ENCODE measurements at places on chromosomes 3 and 15.

DNA sequence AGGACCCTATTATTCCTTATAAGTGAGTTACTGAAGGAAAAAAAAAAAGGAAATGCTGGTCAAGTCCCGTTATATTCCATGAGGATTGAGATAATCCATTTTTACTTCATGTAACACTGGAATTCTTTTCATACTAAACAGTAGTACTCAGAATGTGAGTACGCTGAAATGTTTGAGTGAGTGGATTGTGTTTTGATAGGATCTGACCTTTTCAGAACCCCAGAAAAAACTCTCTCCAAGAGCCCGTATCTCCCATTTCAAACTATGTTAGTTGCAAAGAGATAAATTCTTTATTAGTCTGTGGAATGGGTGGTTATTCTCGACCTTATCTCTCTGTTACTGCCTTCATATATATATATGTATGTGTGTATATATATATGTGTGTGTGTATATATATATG lies 2.5 kb upstream of the LPP start:
- DNase-seq: no peak

DNA sequence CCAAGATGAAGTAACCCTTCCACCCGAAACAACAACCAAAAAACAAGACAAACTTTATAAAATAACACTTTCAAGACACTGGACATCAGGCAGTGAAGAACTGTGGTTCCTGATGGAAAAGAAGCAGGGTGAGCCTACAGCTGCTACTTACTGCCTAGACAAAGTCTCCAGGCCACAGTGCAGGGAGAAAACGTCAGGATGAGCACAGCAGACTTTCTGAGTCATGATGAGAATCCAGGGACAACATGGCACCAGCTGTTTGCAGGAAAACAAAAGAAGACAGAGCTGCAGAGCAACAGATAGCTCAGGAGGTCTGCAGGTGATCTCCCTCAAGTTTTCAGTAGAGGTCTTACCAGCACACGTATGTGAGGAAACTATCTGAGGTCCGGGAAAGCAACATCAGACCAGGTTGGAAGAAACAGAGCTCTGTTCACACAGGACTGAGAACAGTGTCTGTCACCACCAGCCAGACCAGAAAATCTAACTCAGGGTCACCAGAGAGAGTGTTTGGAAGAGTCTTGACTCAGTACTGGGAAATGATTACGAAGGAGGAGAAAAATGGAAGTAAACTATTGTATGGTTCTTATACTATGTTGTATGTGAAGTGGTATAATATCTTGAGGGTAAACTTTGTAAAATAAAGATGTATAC lies 108.9 kb downstream of the ANO10 start:
- DNase-seq: no peak

- no peak for DNase-seq
Observed at GRCh38 chr3:99960941-99961340, 143.3 kb downstream of the CMSS1 start.

- no peak for DNase-seq
Observed at GRCh38 chr15:66897971-66898370, 167.4 kb upstream of the SMAD3 start.

DNA sequence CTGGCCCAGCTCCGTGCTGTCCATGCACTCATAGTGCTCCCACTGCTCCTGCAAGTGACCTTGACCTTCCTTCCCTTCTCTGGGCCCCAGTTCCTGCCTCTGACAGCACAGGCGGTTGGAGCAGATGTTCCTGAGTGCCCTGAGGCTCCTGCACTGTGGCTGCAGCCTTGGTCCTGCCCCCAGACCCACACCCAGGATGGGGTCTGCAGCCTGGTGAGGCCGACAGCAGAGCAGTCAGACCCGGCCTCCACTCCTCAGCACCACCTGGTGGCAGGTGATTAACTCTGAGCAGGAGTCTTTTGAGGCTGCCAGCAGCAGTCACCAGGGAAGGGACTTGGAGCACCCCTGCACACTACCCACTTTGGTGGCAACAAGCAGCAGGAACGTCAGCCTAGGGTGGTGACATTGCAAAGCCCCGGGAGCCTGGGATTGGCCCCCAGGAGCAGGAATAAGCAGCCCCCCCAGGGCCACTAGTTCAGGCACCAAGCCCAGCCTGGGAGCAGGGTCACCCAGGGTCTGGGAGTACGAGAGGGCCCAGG lies 64.6 kb downstream of the CYP11A1 start:
- no peak for DNase-seq

DNA sequence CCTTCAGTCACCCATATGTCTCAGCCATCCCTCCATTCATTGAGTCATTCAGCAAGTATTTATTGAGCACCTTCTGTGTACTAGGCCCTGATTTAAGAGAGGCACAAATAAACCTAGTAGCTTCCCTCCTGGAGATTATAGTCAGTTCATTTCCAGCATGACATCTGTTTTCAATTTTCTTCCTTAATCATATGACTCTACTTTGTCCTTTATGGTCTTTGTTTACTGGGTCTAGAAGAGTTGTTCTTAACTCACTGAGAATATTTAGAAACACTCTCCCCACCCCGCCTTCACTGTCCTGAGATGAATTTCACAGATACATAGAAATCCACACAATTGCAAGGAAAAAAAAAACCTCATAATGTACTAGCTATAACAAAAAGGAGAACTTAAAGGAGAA lies 44.8 kb upstream of the ADAMTS9 start:
- DNase-seq: no peak

GRCh38 chr3:114496021-114496434 lies 202.2 kb downstream of the TIGIT start:
- no peak for DNase-seq

GRCh38 chr3:134013280-134013679 lies 16.4 kb downstream of the SLCO2A1 start:
- DNase-seq: no peak

DNA sequence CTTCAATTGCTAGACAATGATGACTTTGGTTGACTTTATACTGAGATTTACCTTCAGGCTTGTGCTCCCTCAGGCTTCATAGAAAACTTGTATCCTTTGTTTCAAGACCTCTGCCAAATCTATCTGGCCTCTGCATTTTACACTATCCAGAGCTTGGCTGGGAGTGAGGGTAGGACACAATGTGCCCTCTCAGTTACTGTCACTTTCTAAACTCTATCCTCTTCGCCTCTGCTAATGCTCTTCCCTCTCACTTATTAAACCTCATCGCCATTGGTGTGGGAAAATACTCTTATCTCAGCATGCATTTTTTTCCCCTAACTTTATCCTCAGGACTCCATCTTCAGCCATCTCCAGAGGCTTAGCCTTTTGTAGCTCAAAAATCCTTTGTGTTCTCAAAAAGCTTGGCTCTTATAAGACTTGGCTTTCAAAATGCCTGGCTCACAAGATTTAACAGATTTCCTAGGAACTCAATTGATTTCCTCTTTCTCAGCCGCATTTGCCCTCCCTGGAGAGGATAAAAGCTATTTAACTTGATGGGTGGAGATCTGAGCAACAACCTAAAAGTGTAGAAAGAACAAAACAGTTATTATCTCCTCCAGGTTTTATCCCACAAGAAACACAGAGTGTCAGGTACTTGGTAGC lies 28.3 kb downstream of the SUCNR1 start:
- no peak for DNase-seq

- no peak for DNase-seq
Observed at GRCh38 chr15:75921732-75922703, 18.3 kb downstream of the FBXO22 start.

DNA sequence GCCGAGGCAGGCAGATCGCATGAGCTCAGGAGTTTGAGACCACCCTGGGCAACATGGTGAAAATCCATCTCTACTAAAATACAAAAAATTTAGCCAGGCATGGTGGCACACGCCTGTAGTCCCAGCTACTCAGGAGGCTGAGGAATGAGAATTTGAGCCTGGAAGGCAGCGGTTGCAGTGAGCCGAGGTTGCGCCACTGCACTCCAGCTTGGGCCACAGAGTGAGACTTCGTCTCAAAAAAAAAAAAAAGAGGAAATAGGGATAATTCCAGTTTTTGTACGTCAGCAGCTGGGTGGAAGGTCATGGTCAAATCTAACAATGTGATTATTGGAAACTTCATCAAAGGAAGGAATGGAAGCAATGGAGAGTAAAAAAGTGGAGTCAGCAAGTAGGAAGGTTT lies 3.1 kb downstream of the CMC1 start:
- no peak for DNase-seq

- DNase-seq: no peak
Observed at GRCh38 chr3:133984975-133985374, 44.8 kb downstream of the SLCO2A1 start.

- DNase-seq: no peak
Observed at GRCh38 chr15:101027920-101028319, 108.8 kb downstream of the LRRK1 start.

DNA sequence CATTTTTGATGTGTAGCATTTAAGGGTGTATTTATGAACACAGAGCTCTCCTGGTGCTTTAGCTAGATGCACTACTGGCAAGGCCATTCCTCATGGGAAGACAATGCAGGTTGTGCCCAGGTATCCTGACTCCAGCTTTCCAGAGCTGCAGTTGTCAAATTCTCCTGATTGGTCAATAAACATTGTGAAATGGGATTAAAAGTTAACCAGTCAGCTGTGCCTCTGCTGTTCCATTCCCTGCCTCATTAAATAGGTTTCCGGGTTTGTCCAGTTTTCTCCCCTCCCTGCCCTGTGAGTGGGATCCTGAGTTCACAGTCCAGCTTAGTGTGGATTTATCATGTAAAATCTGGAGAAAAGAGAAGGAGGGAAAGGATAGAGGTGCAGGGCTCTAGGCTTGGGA lies 207.3 kb downstream of the SQOR start:
- no peak for DNase-seq

- no peak for DNase-seq
Observed at GRCh38 chr3:154095832-154096421, 25.3 kb upstream of the ARHGEF26 start.

GRCh38 chr3:197501879-197502620 lies 53.7 kb downstream of the BDH1 start:
- DNase-seq: peak; percentile 37

- DNase-seq: no peak
Observed at GRCh38 chr3:1792466-1792865, 306.2 kb upstream of the CNTN4 start.

DNA sequence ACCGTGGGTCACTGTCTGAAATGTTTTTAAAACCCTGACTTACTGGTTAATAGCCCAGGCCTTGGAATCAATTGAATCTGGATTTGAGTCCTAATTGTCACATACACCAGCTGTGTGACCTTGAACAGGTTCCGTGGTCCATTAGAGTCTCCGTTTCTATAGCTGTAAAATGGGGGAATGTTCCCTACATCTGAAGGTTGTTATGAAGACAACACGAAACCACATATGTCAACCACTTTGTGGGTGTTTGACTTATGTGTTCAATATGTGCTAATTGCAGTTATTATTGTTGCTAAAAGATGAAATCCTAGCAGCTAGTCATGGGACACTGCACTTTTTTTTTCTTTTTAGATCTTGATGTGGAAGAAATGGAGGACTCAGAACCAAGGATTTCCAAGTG lies 35.3 kb downstream of the ZBTB38 start:
- no peak for DNase-seq

GRCh38 chr3:14343338-14344112 lies 58.9 kb upstream of the SLC6A6 start:
- peak; percentile 25 for DNase-seq

Data from foreskin melanocyte (primary cell).